ENCODE measurements at places on chromosomes 16 and 17. TPM values are rescaled to one million over a fixed set of nuclear protein-coding genes. Genes with fewer than 3 reads are reported as not detected.

GRCh38 chr16:3106205-3106928 lies 6.0 kb upstream of the ZNF205 start:
- peak; percentile 95 for DNase-seq

- no peak for DNase-seq
Measured at GRCh38 chr17:12007466-12007865, 10.2 kb upstream of the ZNF18 start.

GRCh38 chr17:1830288-1830687 lies 483 bp downstream of the RPA1 start:
- DNase-seq: no peak

GRCh38 chr16:88924834-88925539 lies 52.0 kb downstream of the CBFA2T3 start:
- DNase-seq: no peak

DNA sequence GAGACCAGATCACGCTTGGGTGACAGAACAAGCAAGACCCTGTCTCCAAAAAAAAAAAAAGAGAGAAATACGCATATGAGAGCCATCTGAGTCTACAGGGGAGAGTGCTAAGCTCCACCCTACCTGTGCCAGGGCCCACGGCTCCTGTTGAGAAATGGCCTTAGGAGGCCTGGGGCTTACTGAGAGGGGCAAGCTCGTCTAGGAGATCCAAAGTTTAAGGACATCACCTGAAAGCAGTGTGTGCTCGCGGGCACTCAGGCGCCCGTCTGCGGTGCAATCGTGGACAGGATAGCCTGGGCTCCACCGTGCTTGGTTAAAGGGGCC lies 14.5 kb upstream of the BAIAP2 start:
- DNase-seq: no peak

DNA sequence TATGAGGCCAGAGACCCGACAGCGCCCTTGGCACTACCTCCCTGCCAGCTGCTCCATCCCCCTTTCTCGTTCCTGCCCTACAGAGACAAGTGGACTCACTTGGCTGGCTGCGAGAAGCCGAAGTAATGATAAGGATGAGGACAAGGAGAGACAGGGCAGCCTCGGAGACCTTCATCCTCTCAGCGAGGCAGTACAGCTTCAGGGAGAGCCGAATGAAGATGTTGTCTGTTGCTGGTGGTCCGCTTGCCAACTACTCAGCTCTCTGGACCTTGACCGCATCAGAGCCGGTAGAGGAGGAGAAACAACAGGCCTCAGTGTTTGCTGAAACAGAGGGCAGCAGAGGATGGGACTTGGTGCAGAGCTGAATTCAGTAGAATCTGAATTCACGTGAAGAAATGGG lies at the start of gene CCL16:
Gene CCL16 (minus strand): TSS at position 252 of the 400 bp plus-strand sequence. CDS start 77 bp downstream, at position 175.
- no peak for DNase-seq

Gene SPECC1
- total RNA-seq: 70.3 TPM

Gene USP43
- total RNA-seq: 0.42 TPM

Gene KPNA2
- 61.1 TPM for total RNA-seq

Gene CCDC78
- 0.08 TPM for total RNA-seq
